ENCODE measurements at places on chromosomes 13 and 19.

DNA sequence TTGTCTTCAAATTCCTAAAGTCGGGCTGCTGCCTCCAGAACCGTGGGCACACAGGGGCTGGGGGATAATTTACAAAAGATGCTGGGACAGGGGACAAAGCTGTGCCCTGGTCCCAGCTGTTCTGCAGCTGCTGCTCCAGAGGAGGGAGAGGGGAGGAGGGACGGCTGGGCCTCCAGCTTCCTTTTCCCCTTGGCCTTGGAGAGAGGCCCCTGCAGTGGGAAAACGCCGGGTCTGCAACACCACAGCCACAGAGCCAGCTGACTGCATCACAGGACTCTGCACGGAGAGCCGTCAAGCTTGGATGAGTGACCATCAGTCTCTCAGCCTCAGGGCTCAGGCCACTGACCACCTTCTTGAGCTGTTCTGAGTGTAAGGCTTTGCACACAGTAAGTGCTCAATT lies 6.1 kb downstream of the DOCK6 start:
- no peak for DNase-seq

DNA sequence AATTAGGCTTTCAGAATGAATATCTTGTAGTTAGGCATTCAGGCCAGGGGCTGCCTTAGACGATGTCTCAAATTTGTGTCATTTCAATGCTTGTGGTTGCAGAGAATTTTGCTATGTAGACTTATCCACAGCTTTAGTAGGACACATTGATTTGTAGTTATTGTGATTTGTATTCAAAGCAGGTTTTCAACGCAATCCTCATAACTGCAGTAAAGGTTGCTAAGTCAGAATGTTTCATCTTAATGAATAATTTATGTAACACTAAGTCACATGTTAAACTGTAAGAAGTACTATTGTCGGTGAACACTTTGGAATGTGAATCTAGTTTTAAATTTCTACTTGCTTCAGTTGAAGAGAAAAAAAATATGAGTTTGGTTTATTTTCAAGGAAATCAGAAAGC lies 1117.2 kb upstream of the SPRY2 start:
- no peak for DNase-seq

DNA sequence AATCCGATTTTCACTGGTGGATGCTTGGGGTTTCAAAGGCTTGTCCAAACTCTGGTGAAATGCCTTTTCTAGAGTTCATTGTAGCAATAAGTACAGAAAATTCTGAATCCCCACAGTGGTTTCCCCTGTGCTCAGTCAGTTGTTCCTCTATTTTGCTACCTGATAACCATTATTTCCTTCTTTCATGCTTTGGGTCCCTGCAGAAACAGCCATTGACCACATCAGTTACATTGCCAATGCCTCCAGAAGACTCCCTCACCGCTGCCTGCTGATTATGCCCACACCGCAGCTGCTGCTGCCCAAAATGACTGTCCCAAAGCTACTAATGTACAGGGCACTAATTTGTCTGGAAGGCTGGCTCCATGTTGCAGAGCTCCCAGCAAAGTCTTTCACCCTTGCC lies 517.3 kb downstream of the KLF12 start:
- no peak for DNase-seq

- no peak for DNase-seq
Measured at GRCh38 chr13:80312012-80312704, 28.8 kb downstream of the SPRY2 start.

DNA sequence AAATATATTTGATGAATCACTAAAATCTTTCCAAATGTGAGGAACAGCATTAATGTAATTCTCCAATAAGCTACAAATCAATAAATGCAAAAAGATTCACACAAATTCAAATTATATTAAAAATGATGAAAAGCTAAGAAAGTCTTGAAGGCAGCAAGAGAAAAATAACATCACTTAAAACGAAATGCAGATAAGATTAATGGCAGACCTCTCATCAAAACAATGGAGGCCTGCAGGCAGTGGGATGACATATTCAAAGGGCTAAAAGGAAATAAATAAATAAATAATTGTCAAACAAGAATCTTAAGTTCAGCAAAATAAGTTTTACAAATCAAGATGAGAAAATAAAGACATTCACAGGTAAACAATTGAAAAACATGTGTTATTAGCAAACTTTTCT lies 952.1 kb downstream of the SLITRK6 start:
- DNase-seq, result no peak

DNA sequence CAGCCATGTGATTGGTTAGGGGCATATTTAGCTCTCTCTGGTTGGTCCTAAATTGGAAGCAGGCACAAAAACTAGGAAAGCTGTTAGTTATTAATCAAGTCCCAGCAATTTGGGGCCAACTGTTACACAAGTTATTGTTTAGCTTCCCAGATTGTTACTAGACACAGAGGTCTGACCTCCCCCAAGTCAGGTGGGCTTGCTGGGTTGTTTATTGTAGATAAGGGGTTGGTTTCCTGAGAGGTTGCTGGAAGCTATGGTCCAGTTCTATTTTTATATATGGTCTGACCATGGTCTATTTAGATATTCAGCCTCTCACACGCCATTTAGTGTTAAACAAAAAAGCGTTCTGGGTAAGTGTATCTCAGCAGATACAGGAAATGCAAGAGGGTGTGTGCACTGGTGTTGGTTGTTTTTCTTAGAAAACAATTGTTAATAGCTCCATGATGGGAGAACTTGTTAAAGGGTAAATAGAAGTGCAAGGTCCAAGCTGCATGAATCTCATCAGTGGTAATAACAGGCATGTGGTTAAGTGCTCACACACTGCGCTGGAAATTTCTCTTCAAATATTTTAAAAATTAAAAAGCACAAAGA lies 150.0 kb downstream of the RAP2A start:
- no peak for DNase-seq

- peak; percentile 22 for DNase-seq
Measured at GRCh38 chr13:49791315-49791710, 1.2 kb downstream of the KPNA3 start.

DNA sequence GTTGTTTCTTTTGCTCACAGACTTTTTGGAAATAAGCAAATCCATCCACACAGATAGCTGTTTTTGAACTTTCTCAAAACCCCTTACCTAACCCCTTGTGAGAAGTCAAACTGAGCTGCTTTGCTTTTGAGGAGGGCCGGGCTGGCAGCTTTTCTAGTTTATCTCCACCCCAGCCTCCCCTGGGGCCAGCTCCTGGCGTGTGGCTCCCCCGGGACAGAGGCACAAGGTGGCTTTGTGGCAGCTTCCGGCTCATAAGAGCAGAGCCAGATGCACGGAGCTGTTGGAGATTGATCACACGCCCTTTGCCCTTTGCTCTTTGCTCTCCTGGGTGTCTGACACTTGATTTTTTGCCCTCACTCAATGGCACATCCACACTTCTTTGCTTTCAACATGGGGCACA lies 24.9 kb upstream of the RNF113B start:
- no peak for DNase-seq

- DNase-seq, result no peak
Measured at GRCh38 chr13:110440946-110441731, 120.4 kb downstream of the RAB20 start.

- DNase-seq, result peak; percentile 31
Measured at GRCh38 chr19:19458110-19458816, 52.8 kb downstream of the GATAD2A start.

DNA sequence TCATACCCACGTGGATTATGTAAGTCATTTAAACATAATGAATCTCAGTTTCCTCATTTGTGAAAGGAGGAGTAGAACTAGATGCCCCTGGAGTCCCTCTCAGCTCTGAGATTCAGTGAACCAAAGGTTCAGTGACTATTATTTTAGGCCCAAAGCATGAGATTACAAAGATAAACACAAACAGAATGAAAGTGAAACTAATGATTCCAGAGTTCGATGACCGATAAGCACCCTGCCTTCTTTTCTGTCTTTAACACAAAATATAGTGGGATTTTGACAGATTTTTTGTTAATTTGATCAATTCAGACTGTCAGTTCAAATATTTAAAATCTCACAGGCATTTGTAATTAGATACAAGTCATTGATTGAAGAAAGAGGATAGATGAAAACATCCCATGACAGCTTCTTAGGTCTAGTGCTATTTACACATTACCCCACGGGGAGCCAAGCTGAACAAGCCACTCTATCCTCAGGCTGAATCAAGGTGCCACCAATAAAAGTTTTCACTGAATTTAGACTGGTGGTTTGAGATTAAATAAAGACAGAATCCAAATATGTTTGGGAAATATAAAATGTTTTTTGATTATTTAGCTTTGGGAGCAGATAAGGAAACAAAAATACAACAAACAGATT lies 64.6 kb upstream of the RAP2A start:
- DNase-seq, result no peak

GRCh38 chr19:4600893-4601292 lies 38.4 kb upstream of the TNFAIP8L1 start:
- DNase-seq, result no peak

GRCh38 chr13:113186061-113186900 lies 22.2 kb downstream of the PCID2 start:
- peak; percentile 42 for DNase-seq

GRCh38 chr19:14322889-14323463 lies 58.3 kb upstream of the ADGRE5 start:
- no peak for DNase-seq

GRCh38 chr19:12567951-12568350 lies 16.7 kb upstream of the ZNF564 start:
- no peak for DNase-seq

GRCh38 chr19:11814700-11815035 lies 595 bp downstream of the ZNF440 start:
- no peak for DNase-seq

DNA sequence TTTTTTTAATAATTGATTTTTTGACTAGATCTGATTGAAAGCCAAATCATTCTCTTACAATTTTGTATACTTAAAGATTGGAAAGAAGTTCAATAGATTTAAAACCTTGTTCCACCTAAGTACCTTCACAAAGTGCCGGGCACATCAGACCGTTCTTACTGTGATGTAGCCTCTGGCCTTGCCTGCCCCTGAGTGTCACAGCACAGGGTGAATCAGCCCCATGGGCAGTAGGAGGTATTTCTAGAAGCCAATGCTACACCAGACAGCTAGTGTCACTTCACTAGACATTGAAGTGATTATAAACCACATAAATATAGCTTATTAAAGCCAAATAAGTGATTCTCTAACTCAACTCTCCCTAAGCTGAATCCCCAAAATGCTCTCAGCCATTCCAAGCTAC lies 131.3 kb downstream of the LACC1 start:
- no peak for DNase-seq

DNA sequence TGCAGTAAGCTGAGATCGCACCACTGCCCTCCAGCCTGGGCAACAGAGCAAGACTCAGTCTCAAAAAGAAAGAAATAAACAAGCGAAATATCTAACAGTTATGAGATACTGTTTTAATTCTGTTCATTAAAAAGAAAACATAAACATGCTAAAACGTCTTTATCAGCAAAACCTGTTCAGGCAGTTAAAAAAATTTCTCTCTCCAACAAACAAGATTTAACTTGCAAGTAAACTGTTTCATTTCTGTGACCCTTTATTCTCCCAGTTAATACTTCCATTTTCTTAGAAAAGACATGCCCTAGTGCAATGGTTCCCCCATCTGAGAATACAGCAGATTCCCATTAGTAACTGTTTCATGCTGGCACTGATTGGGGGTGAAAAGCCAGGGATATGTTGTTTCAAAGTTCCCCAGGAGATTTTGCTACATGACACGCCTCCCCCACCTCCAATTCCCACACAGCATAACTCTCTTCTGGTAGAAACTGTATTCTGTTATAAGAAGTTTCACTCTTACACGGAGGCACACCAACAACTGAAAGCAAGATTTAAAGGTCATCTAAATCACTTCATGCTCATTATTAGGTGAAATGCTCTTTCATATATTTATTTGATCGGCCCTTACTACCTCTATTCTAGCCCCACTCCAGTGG lies 24.4 kb downstream of the ELF1 start:
- peak; percentile 38 for DNase-seq

GRCh38 chr13:110212529-110212928 lies 94.4 kb downstream of the COL4A1 start:
- DNase-seq, result no peak

GRCh38 chr19:16233081-16233776 lies 35.5 kb downstream of the AP1M1 start:
- peak; percentile 6 for DNase-seq

GRCh38 chr13:112443191-112443994 lies 67.2 kb downstream of the SPACA7 start:
- DNase-seq, result peak; percentile 18

DNA sequence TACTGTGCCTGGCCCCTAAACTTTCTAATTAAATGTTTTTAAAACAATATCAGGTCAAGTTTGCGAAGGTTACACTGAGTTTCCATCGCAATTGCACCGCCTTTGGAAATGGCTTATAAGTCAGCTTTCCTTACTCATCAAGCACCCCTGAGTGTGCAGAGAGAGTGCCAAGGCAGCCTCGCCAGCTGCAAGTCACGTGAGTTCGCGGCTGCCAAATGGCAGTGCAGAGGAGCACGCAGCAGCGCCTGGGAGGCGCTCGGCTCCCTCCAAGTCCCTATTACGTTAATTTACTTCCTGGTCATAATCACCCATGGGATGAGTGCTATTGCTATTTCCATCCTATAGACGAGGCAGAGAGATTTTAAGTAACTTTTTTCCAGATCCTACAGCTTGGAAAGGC lies 319.6 kb downstream of the TEX29 start:
- DNase-seq, result no peak

- DNase-seq, result no peak
Measured at GRCh38 chr19:1401889-1402217, 511 bp upstream of the GAMT start.

DNA sequence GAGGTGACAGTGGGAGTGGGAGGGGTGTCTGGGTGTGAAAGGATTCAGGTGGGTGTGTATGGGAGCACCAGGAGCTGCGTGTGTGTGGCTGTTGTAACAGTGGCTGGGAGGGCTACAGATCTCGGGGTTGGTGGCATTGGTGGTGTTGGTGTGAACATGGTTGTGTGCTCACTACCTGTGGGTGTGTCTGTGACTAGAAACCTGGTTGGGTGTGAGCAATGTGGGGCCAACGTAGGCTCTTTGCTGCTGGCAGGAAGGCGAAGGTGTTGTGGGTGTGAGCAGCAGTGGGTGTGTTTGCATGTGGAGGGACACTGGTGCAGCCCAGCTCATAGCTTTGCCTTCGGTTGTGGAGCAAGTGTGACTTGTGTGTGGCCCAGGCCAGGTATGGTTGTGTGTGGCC lies 3.7 kb upstream of the NR2C2AP start:
- DNase-seq, result no peak

DNA sequence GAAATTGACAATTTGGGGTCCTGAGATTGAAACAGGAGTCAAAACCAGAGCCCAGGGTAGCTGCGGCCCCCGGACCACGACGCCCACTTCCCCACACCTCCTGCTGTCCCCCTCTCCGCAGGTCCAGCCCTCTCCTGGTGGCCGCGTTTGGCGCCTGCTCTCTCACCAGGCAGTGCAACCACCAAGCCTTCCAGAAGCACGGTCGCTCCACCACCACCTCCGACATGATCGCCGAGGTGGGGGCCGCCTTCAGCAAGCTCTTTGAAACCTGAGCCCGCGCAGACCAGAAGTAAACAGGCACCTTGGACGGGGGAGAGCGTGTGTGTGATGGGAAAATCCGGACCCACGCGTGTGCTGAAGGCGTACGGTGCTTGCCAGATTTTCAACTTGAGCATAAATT lies 22.9 kb downstream of the NAXD start:
- DNase-seq, result no peak
